Heart left ventricle (tissue), 16 donors: ENCODE measurements at places on chromosomes 5 and 9. TPM values are rescaled to one million over a fixed set of nuclear protein-coding genes. Genes with fewer than 3 reads are reported as not detected.

The DBH gene
- not detected for polyA plus RNA-seq

The ADAMTS16 gene
- not detected for polyA plus RNA-seq

DNA sequence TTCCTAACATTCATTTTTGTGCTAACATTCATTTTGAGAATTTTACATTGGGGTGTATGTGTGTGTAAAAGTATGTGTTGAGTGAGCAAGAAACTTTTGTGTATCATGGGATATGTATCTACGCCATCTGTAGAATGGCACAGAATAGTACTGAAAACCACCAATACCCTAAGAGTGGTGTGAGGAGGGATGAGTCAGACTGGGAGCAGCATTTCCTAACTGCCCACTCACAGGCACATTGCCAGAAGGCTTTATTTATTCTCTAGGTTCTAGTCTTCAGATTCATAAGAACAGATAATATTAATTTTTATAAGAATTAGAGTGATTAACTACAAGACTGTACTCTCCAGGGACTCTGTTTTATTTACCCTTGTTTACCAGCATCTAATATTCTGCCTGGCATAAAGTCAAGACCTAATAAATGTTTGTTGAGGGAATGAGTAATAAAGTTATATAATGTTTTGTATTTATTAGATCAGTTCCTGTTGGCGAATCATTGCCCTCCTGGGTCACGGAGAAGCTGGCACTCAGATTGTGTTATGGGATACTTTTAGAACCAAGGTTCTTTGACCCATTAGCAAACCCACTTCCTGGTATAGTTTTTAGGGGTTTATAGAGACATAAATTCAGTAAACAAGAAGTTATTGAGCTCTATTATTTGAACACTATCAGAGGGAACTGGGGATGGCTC is 159.1 kb upstream of the PPP2R2B start:
- DNase-seq: no peak

- DNase-seq: no peak
Measured at GRCh38 chr5:72338689-72339209, 18.6 kb downstream of the PTCD2 start.

DNA sequence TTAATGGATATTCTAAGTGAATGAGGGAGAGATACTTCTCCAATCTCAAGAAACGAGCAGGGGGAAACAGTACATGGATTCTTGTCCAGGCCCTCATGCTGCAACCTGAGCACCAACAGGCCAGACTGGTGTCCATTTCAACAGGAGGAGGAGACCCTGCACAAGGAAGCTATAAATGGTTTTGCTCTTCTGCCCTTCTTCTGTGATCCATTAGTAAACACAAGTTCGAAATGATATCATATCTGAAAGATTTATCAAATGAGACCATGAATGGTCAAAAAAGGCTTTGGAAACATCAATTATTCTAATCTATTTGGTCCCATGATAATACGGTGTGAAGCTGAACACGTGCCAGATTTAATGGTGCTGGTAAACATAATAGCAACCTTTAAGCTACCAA is 109.8 kb downstream of the NR6A1 start:
- DNase-seq: no peak
